Kidney (tissue), 22 donors: ENCODE measurements at places on chromosomes 6 and 20. TPM values are rescaled to one million over a fixed set of nuclear protein-coding genes. Genes with fewer than 3 reads are reported as not detected.

The FKBP1A gene
- polyA plus RNA-seq, result 260 TPM

The CABLES2 gene
- 2.0 TPM for polyA plus RNA-seq

The WFDC10B gene
- polyA plus RNA-seq, result not detected

The PPIL6 gene
- polyA plus RNA-seq, result 6.0 TPM

The POLH gene
- 1.8 TPM for polyA plus RNA-seq

The CDSN gene
- not detected for polyA plus RNA-seq

The SUMO4 gene
- polyA plus RNA-seq, result not detected

The VWA7 gene
- 10.2 TPM for polyA plus RNA-seq

The MYLIP gene
- 27.1 TPM for polyA plus RNA-seq

The ZC3H12D gene
- 0.82 TPM for polyA plus RNA-seq

GRCh38 chr6:12404651-12405050, 114.5 kb downstream of the EDN1 start:
- DNase-seq, result no peak

DNA sequence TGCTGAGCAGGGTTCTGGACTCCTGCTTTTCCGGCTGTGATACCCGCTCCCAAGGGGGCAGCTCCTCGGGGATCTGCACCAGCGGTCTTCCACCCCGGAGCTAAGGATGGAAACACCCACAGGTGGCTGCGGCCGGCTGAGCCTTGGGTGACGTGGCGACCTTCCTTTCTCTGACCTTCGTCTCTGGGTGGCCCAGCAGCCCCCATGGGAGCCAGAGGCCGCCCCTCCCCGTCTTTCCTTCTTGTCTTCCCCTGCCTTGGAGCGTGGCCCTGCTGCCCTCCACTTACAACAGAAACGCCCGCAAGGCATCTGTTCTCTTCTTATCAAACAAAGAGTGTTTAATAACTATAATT, 405.7 kb downstream of the TAF4 start:
- no peak for DNase-seq

- DNase-seq, result no peak
Measured at GRCh38 chr6:152575621-152576150, 61.5 kb downstream of the SYNE1 start.

DNA sequence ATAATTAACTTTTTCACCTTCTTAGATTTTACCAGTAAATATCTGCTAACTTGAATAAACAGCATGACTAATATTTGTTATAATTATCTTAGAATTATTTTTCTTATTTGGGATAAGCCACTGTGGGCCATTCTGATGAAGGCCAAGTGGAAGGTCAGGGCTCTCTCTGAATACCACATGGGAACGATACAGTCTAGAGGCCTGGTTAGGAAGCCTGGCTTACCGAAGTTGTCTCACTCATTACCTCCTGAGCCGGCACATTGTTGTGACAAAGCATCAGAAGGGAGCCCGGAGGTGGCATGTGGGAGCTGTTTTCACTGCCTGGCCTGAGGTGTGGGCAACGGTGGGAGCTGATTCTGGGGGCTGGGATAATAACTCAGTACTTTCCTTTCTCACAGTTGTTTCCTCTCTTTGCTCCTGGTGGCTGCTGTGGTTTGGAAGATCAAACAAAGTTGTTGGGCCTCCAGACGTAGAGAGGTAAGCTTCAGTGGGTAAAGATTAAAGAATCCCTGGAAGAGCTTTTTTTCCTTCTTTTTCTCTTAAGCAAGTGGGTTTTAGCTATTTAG, 29.2 kb downstream of the GFRA4 start:
- no peak for DNase-seq

DNA sequence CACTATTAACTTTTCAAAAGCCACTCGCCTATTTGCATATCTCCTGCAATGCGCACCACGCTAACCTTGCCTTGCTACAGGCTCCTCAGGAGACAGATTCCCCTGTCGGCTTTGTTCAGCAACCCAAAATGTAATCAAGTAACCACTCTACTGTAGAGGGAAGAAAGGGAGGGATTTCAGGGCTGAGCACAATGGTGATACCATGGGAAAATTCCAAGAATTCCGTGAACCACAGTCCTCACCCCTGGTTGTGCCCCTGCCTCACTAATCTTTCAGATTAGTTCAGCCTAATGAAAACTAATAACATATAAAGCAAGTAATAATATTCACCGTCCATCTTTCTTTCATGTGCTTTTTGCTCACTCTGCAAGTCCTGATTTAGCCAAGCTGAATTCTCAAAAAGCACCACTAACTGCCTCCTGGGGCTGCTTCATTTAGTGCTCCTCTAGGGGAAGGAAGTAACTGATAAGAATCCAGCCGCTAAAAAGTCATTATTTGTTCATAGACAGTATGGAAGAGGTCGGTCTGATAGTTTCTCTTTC, 6.6 kb downstream of the CITED2 start:
- no peak for DNase-seq

DNA sequence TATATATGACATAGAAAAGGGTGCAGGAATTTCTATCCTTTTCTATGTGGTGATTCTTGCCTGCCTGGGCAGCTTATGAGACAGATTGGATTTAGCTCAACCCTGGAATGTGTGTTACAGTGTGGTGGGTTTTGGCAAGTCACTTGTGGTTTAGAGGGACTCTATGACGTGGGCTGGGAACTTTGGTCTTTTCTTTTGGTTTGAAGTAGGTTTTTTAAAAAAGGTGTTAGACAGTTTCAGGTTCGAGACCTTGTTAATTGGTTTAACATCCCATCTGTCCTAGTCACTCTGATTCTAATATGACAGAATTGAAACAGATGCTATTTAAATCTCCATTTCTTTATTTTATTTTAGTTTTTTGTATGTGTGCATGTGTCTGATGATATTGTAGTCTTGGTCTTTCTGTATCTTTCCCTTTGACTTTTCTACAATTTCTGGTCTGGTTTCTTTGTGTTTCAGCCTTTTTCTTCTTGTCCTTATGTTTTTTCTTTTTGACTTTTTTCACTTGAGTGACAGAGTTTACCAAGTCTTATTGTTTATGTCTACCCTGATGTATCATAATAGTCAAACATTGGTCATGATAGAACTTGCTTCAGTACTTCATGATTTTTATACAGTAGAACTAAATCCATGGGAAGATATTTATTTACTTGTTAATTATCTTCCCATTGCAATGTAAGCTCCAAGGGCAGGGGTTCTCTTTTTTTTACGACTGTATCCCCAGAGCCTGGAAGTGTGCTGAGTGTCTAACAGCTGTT, 174.3 kb downstream of the CDKAL1 start:
- no peak for DNase-seq

GRCh38 chr20:34536798-34537394, 20.7 kb downstream of the DYNLRB1 start:
- peak; percentile 56 for DNase-seq

GRCh38 chr6:35370124-35370741, 27.9 kb downstream of the PPARD start:
- peak; percentile 87 for DNase-seq

GRCh38 chr6:91562955-91563354, 976.1 kb upstream of the MAP3K7 start:
- DNase-seq, result no peak

GRCh38 chr20:8722277-8722928, 346.5 kb upstream of the PLCB4 start:
- DNase-seq, result peak; percentile 49

- no peak for DNase-seq
Measured at GRCh38 chr6:153170511-153170910, 39.4 kb upstream of the RGS17 start.

DNA sequence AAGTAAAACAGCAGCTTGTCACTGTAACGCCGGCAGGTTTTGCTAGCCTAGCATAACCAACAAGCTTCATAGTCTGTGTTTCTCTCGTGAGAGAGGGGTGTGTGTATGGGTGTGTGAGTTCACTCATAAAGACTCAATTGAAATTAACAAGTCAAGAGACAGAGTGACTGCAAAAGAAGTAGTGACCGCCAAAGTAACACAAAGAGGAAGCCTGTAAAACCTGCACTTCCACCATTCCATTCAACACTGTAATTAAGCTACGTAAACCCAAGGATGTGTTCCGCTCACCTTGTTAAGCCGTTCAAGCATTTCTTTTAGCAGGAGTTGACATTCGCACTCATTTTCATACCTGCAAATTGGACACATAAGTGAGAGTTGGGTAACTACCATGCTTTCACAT, 6.6 kb downstream of the BFSP1 start:
- DNase-seq, result no peak

- no peak for DNase-seq
Measured at GRCh38 chr20:56565511-56565910, 32.5 kb downstream of the FAM209B start.

- DNase-seq, result no peak
Measured at GRCh38 chr20:8073024-8073832, 53.7 kb upstream of the TMX4 start.
